Astrocyte (in vitro differentiated cells and primary cell): ENCODE measurements at places on chromosomes 12 and 14. TPM values are rescaled to one million over a fixed set of nuclear protein-coding genes. Genes with fewer than 3 reads are reported as not detected.

DNA sequence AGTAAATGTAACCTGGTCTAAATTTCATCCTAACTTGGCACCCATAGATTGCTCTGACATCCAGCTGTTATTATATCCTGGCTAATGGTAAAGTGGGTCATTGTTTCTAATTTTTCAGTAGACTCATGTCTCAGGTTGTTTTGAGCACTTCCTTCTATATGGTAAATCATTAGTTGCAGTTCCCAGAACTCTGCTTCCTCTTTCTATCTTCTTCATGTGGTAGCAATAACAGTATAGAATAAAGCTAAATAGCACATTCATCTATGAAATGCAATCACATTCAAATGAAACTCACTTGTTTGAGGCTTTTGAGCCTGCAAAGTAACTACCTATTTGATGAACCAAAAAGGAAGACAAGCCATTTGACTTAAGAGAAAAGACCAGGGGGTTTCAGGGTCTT is 65.1 kb upstream of the GZMB start:
- H3K4me1 ChIP-seq = no peaks in the 10 kb centered on the region
- H3K27me3 ChIP-seq = no peaks in the 10 kb centered on the region
- H3K27ac ChIP-seq = no peak overlapping the region
- no peak overlapping the region for H3K4me3 ChIP-seq

DNA sequence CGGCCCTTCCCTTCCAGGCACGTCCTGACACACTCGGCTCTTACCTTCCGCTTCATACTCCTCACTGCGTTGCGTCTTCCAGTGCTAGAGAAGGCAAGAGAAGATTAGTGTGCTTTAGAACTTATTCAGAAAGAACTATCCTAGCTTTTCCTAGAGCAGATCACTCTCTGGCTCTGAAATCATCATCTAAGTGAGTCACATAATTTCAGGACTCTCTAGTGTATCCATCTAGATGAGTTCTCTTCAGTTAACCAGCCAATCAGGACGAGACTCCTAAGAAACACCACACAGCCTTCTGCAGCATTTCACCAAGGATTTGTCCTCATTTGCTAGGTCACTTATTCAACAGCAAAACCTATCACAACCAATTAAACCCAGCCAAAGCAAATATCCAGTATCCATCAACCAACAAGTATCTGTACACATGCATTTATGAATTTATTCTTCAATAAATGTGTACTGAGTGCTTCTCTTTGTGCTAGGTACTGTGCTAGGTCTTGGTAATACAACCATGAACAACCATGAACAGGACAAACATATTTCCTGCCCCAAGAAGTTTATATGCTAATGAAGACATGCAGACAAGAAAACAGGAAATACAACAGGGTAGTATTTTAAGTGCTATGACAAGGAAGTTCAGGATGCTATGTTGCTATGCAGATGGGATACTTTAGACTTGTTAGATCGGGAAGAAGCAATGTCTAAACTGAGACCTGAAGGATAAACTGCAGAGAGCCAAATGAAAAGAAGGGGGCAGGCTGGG is 52.1 kb downstream of the NIN start:
- H3K27me3 ChIP-seq = no peaks in the 10 kb centered on the region
- no peaks in the 10 kb centered on the region for H3K36me3 ChIP-seq
- H3K4me3 ChIP-seq = no peak overlapping the region
- peak; percentile 31 for DNase-seq

- no peak overlapping the region for H3K27ac ChIP-seq
- H3K27me3 ChIP-seq = no peaks in the 10 kb centered on the region
- peak; percentile 75 for DNase-seq
Observed at GRCh38 chr12:111942557-111942956, 70.4 kb downstream of the TMEM116 start.

DNA sequence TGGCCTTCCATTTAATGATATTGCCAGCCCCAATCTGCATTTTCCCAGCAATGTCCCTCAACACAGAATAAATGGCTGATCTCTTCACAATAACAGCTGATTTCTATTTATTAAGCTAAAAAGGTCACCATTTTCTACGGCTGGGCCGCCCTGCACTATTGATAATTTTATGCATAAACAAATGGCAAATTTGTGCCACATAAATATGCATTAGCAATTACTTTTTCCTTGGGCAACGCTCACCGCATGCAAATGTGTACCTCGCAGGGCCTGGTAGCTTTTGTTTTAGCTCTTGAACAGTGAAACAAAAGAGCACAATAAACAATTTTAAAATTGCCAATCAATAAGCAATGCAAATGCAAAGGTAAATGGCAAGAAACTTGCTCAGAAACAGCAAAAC is 331.9 kb upstream of the SOX5 start:
- DNase-seq = no peak
- H3K27ac ChIP-seq = no peak overlapping the region

GRCh38 chr12:5305425-5305824 is 126.5 kb upstream of the NTF3 start:
- H3K36me3 ChIP-seq = no peaks in the 10 kb centered on the region
- DNase-seq = no peak
- no peak overlapping the region for H3K27ac ChIP-seq
- H3K4me3 ChIP-seq = no peak overlapping the region

DNA sequence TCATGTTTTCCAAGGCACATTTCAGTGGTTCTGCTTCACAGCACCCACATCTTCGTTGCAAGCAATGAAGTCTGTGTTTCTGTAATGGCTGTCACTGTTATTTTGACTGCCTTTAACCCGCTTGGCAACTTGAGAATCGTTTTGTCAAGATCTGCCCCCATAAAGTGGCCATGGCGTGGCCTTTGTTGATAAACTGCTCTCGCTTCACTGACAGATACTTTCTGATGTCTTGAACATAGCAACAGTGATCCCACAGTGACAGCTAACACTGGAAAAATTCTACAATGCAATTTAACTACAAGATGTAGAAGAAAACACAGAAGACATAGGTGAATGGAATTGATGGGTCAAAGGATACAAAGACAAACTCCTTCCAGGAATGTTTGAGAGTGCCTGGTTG is 184.2 kb downstream of the KLHL28 start:
- H3K27ac ChIP-seq = no peak overlapping the region
- no peaks in the 10 kb centered on the region for H3K4me1 ChIP-seq
- H3K36me3 ChIP-seq = no peaks in the 10 kb centered on the region
- H3K27me3 ChIP-seq = no peaks in the 10 kb centered on the region
- H3K4me3 ChIP-seq = no peak overlapping the region
- DNase-seq = no peak

DNA sequence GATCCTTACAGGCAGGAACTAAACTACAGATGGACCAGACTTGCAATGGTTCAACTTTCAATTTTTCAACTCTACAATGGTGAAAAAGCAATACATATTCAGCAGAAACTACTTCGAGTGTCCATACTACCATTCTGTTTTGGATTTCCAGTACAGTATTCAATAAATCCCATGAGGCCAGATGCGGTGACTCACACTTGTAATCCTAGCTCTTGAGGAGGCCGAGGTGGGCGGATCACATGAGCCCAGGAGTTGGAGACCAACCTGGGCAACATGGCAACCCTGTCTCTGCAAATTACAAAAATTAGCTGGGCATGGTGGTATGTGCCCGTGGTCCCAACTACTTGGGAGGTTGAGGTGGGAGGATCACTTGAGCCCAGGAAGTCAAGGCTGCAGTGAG is 336.1 kb downstream of the MED13L start:
- no peak overlapping the region for H3K4me3 ChIP-seq
- H3K27me3 ChIP-seq = no peaks in the 10 kb centered on the region
- DNase-seq = peak; percentile 25

DNA sequence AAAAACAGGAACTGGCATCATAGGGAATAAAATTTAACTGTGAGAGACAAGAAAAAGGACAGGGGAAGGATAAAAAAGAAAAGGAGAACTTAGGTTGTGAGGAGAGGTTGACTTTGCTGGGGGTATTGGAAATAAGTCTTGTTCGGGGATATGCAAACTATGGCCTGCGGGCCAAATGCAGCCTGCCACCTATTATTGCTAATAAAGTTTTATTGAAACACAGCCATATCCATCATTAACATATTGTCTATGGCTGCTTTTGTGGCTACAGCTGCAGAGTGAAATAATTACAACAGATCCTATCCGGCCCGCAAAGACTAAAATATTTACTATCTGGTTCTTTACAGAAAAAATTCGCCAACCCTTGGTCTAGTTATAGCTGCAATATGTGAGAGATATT is 18.6 kb downstream of the BBS10 start:
- H3K4me3 ChIP-seq = no peak overlapping the region
- no peaks in the 10 kb centered on the region for H3K36me3 ChIP-seq
- DNase-seq = no peak
- no peaks in the 10 kb centered on the region for H3K27me3 ChIP-seq
- H3K27ac ChIP-seq = peak overlapping the region; percentile 54

The HCAR3 gene
- total RNA-seq = not detected in 2 replicates

The FSCB gene
- not detected in 2 replicates for total RNA-seq

The CIDEB gene
- total RNA-seq = not detected in 2 replicates

The KLHL33 gene
- total RNA-seq = 0.07 TPM in 1 of 2 replicates, not detected in the other

The STXBP6 gene
- total RNA-seq = 27.1 and 27.5 TPM in 2 replicates

The KRT73 gene
- total RNA-seq = not detected in 2 replicates
